Activated T-helper 1 cell treated with anti-CD3 and anti-CD28 coated beads, Interleukin-12 subunit alpha, Interleukin-12 subunit beta, Interleukin-2, Interleukin-4 antibody, amounts not matched to agents 30 ng/mL and 10 ng/mL and 1 ng/mL, durations not matched to agents 14 hours and 24 hours and 36 hours (primary cell): ENCODE measurements at places on chromosomes 1 and 21. TPM values are rescaled to one million over a fixed set of nuclear protein-coding genes. Genes with fewer than 3 reads are reported as not detected.

GRCh38 chr1:30657131-30658013 is 66.0 kb downstream of the MATN1 start:
- no peak for DNase-seq
- peaks cover 2% of the 10 kb centered on the region for H3K27me3 ChIP-seq
- H3K4me3 ChIP-seq: no peak overlapping the region
- no peaks in the 10 kb centered on the region for H3K4me1 ChIP-seq
- no peaks in the 10 kb centered on the region for H3K36me3 ChIP-seq

DNA sequence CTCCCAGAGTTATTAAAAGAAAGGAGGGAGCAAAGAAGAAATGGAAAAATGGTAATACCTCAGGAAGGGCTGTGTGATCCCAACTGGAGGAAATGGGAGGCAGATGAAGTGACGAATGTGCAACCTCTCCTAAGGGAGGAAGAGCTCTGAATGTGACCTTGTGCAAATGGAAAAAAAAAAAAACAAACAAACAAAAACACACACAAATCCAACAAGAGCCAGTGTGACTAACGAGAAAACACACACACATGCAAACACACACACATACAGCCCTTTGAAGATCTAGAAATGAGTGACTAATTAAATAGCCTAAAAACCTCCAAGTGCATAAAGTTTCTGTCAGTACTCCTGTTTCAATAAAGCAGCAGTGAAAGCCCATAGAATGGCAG is 49.0 kb downstream of the CCN1 start:
- no peaks in the 10 kb centered on the region for H3K4me1 ChIP-seq
- H3K27ac ChIP-seq: no peak overlapping the region
- no peak overlapping the region for H3K4me3 ChIP-seq
- no peak for DNase-seq

GRCh38 chr1:183227422-183228346 is 41.6 kb downstream of the LAMC2 start:
- peaks cover 10% of the 10 kb centered on the region for H3K4me1 ChIP-seq
- H3K27ac ChIP-seq: no peak overlapping the region
- no peak overlapping the region for H3K4me3 ChIP-seq
- no peaks in the 10 kb centered on the region for H3K36me3 ChIP-seq

DNA sequence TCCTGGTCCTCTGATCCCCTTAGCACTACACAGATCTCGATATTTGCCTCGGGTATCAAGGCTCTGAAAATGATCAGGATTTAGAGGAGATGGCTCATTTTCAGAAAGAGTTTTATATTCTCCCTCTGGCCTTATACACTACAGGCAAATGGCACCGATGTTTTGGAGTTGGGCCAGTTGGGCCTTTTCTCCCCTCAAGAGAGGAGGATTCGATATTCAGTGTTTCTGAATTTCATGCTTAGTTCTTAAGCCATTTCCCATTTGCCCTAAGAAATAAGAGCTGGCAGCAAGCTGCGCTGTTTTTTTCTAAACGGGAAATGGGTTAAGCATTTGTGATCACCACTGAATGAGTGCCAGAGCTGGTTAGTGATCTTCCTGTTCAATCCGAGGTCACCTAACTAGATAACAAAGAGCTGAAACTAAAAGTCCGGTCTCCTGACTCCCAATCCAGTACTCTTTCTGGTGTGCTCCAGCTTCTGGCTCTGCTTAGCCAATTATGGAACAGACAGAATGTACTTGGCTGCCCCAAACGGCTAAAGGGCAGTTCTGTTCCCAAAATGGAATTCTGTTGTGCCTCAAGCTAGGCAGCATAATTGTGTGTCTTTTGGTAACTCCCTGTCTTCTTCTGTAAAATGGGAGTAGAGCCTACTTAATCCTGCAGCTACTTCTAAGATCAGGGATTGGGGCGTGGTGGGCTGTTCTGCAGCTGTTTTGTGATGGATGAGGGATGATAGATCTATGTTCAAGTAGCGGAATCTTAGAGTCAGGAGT is 1.2 kb upstream of the CPT2 start:
- no peak for DNase-seq
- no peaks in the 10 kb centered on the region for H3K27me3 ChIP-seq
- H3K4me1 ChIP-seq: peaks cover 28% of the 10 kb centered on the region
- H3K4me3 ChIP-seq: peak overlapping the region; percentile 65
- peaks cover 9% of the 10 kb centered on the region for H3K36me3 ChIP-seq

DNA sequence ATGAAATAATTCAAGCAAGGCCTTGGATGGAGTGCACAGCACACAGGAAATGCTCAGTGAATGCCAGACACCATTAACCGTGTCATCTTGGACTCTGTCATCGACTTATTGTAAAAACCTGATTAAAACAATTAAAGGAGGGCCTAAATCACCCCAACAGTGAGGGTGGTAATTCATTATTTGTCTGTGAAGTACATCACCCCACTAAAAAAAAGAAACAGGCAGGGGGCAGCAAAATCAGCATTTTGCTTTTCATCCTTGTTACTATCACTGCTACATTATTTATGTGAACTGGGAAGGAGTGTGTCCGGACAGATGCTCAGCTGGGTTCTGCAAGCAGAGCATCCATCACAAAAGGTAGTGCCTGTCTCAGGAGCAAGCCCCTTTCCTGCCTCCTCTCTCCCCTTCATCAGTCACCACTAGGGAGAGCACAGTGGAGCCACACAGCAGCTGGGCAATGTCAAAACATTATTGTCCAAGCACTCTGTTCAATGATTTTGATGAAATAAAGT is 98.5 kb downstream of the RERE start:
- H3K36me3 ChIP-seq: peaks cover 7% of the 10 kb centered on the region
- no peak for DNase-seq
- peaks cover 44% of the 10 kb centered on the region for H3K4me1 ChIP-seq
- H3K27me3 ChIP-seq: no peaks in the 10 kb centered on the region
- no peak overlapping the region for H3K4me3 ChIP-seq

- no peaks in the 10 kb centered on the region for H3K4me1 ChIP-seq
- no peak overlapping the region for H3K4me3 ChIP-seq
- DNase-seq: no peak
Measured at GRCh38 chr1:215292932-215293331, 210.4 kb downstream of the KCNK2 start.

DNA sequence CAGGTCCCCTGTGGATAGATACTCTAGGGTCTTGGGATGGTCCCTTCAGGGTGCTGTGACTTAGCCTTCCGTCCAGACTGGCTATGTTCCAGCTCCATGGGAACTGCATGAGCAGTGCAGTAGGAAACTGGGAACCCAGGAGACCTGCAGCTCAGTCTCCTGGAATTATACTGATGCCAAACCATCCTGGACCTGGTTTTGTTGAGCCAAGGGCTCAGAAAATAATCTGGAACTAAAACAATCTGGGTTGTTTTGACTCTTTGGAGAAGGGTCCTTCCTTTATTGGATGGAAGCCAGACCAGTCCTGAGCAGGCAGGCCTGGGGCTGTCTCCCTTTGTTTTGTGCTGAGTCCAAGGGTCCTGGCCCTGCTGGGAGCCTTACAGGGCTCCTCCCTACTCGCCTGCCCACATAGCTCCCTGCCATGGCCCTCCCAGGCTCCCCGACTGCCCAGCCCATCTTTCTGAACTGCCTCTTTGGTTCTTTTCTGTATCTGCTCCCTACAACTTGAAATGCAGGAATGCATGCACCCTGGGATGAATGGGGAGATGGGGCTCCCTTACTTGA is 1.2 kb downstream of the IPO13 start:
- H3K4me3 ChIP-seq: peak overlapping the region; percentile 97
- no peaks in the 10 kb centered on the region for H3K27me3 ChIP-seq
- no peak for DNase-seq
- peaks cover 48% of the 10 kb centered on the region for H3K4me1 ChIP-seq

GRCh38 chr1:55618199-55618598 is 403.0 kb upstream of the USP24 start:
- no peaks in the 10 kb centered on the region for H3K4me1 ChIP-seq
- no peak overlapping the region for H3K4me3 ChIP-seq
- no peaks in the 10 kb centered on the region for H3K27me3 ChIP-seq
- no peak for DNase-seq
- H3K36me3 ChIP-seq: no peaks in the 10 kb centered on the region

DNA sequence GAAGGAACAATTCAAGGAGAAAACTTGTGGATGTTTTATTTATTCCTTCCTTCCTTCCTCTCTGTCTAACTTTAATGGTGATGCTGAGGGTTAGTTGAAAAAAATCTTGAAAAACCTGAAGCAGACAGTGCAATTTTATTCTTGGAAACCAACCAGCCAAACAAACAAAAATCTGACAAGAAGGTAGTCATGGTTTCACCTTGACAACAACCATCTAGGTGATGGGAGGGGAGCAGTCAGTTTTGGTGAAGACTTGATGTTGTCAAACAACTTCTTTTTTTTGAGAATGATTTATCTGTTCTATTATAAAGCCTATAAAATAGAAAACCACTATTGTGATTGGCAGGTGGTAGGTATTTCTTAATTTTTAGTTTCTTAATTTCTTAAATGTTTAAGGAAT is 92.4 kb upstream of the GPR88 start:
- H3K4me3 ChIP-seq: peak overlapping the region; percentile 69
- no peaks in the 10 kb centered on the region for H3K27me3 ChIP-seq
- peak overlapping the region; percentile 95 for H3K27ac ChIP-seq
- H3K4me1 ChIP-seq: peaks cover 91% of the 10 kb centered on the region
- peaks cover 40% of the 10 kb centered on the region for H3K36me3 ChIP-seq

GRCh38 chr21:15592271-15592860 is 137.4 kb upstream of the USP25 start:
- no peaks in the 10 kb centered on the region for H3K4me1 ChIP-seq
- H3K27ac ChIP-seq: no peak overlapping the region
- H3K27me3 ChIP-seq: peaks cover 13% of the 10 kb centered on the region
- no peaks in the 10 kb centered on the region for H3K36me3 ChIP-seq
- no peak overlapping the region for H3K4me3 ChIP-seq

DNA sequence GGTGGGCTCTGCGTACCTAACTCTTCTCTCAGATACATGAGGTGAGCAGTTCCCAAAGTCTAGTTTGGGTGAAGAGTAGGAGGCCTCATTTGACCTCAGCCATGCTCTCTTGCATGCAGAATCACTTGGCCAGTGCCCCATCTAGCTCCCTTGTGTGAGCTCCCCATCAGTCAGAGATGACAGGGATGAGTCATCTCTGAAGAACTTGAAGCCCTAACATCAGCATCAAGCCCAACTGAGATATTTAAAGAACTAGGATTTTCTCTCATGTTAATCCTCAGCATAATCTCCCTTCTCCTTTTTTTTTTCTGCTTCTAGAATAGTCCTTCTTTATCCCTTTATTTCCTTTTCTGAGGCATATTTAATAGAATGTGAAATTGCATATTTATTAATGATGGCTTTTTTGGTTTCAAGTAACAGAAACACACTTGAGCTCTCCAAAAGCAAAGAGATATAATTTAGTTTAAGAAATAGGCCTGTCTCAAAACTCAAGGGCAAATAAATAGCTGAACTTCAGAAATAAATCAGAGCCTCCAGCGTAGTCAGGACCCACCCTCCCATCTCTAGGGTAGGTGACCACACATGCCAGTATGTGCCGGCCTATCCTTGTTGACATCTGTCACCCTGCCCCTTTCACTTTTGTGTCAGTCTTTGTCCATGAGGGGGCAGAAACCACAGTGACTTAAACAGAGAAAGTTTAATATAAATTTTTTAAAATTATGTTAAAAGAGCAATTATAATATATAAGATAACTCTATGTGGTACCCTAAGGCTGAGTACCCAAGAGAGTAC is 112.3 kb downstream of the TSEN15 start:
- peaks cover 24% of the 10 kb centered on the region for H3K4me1 ChIP-seq
- H3K36me3 ChIP-seq: no peaks in the 10 kb centered on the region
- H3K4me3 ChIP-seq: no peak overlapping the region

DNA sequence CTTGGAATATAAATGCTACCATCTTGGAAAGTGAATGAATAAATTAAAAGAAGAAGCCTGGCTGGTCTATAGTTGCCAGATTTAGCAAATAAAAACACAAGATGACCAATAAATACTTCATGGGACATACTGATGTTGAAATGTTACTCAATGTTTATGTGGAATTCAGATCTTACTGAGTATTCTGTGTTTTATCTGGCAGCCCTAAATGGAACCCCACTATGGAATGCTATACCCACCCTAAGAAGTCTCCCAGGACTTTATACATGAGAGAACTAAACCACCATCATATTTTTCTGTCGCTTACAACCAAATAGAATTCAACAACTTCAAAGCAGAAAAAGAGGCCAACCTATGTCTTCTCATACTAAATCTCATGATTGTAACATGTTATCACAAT is 177.6 kb upstream of the HMCN1 start:
- H3K36me3 ChIP-seq: no peaks in the 10 kb centered on the region
- no peak for DNase-seq
- no peak overlapping the region for H3K27ac ChIP-seq
- no peaks in the 10 kb centered on the region for H3K27me3 ChIP-seq

DNA sequence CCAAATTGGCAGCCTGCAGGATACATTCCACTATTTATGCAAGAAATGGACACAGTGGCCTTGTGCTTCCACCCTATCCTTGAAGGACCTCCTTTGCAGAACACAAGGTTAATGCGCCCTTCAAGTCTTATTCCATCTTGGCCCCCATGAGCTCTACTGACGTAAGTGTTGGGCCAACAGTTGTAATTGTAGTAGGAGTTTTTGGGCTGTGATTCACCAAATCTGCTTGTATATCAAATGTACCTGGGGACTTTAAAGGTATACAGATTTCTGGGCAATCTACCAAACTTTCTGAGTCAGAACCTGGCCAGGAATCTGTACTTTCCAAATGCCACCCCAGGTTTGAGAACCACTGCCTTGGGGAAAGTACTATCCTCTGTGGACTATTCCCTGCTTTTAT is 100.9 kb upstream of the MARK1 start:
- no peak overlapping the region for H3K4me3 ChIP-seq
- H3K36me3 ChIP-seq: no peaks in the 10 kb centered on the region
- H3K27me3 ChIP-seq: peaks cover 4% of the 10 kb centered on the region
- no peak for DNase-seq
- no peak overlapping the region for H3K27ac ChIP-seq

DNA sequence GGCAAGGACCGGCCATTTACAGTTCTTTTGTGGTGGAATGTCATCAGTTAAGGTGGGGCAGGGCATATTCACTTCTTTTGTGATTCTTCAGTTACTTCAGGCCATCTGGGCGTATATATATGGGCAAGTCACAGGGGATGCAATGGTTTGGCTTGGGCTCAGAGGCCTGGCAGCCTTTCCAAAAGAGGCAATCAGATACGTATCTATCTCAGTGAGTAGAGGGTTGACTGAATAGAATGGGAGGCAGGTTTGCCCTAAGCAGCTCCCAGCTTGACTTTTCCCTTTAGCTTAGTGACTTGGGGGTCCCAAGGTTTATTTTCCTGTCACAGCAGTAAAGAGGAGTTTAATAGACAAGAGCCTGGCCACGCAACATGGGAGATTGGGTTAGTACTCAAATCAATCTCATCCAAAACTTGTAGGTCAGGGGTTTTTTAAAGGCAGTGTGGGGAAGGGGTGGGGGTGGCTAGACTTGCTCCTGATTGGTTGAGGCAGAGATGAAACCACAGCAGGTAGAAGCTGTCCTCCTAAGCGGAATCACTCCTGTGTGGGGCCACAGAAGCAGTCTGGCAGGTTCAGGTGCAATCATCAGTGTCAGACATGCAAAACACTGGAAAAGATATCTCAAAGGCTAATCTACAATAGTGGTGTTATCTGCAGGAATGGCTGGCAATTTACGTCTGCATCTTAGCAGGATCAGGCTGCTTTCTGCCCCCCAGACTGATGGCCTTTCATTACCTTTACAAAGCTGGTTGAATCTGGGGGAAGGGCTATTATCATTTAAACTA is 112.9 kb downstream of the TLR5 start:
- no peaks in the 10 kb centered on the region for H3K4me1 ChIP-seq
- no peak overlapping the region for H3K4me3 ChIP-seq
- no peak overlapping the region for H3K27ac ChIP-seq
- no peak for DNase-seq
- no peaks in the 10 kb centered on the region for H3K36me3 ChIP-seq
- H3K27me3 ChIP-seq: peaks cover 5% of the 10 kb centered on the region

The CR2 gene
- total RNA-seq: not detected in 2 replicates

The CADM3 gene
- total RNA-seq: not detected in 2 replicates

The ZNF683 gene
- not detected in 2 replicates for total RNA-seq

The AKT3 gene
- total RNA-seq: 40.1 and 44.0 TPM in 2 replicates

The PLA2G2A gene
- total RNA-seq: not detected in 2 replicates

The RAD54L gene
- 49.7 and 50.2 TPM in 2 replicates for total RNA-seq

The MCOLN3 gene
- 1.3 and 1.7 TPM in 2 replicates for total RNA-seq

The MX2 gene
- total RNA-seq: 8.2 and 9.4 TPM in 2 replicates
